ENCODE measurements at places on chromosomes 4 and X.

GRCh38 chr4:55547466-55547770 lies 709 bp upstream of the CLOCK start:
- DNase-seq: peak; percentile 41

DNA sequence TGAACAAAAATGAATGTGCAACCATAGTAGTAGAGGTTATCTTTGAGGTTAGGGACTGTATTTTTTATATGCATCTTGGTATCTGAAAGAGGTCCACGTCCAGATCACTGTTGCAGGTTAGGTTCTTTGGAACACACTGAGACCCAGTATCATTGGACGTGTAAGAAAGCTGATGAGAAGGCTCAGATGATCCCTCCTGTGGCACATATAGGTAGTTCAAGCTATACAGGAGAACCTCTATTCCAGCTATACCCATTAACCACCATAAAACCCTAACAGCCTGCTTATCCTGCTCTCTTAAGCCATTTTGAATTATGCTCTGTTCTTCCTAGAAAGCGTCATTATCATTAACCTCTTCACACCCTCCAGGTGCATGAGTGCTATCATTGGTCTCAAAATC lies 930.7 kb upstream of the HS3ST1 start:
- no peak for DNase-seq

GRCh38 chrX:13936521-13937225 lies 93.0 kb downstream of the GEMIN8 start:
- no peak for DNase-seq

DNA sequence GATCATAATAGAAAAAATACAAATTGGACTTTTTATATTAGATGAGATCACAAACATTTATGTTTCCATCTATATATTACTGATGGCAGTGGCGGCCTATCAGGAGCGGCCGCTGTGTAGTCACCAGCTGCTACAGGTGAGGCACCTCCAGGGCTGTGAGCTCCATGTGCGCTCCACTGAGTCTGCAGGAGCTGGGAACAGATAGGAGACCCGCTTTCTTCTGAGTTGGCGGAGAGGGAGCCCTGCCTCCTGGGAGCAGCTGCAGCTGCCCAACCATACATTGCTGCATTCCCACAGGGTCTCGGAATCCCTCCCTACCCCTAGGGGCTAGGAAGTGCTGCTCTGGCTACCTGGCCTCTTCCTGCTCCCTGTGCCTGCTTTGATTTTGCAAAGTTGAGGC lies 812.9 kb downstream of the PDHA2 start:
- DNase-seq: no peak

- no peak for DNase-seq
These were observed 47.7 kb downstream of the HMGB3 start for GRCh38 chrX:151030845-151031244.

- DNase-seq: no peak
These were observed 5.3 kb upstream of the PDLIM3 start for GRCh38 chr4:185540487-185541120.

DNA sequence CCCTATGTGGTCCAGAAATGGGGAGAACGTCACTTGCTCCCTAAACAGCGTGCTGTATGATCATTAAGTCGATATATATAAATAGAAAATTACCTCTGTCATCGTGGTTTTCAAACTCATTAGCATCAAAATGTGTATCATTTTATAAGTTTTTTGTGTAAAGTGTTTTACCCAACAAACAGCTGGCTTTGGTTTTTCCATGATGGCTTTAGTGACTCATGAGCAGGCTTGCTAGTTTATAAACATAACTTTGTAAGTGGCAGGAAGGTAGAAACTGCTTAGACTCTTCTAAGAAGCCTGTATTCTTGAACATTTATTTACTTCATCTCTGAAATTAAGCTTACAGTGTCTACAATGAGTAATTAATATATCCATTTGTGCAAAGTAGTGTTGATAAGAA lies 108.4 kb upstream of the DIPK2B start:
- DNase-seq: no peak

GRCh38 chr4:101348995-101349800 lies 1.9 kb upstream of the PPP3CA start:
- DNase-seq: peak; percentile 57

DNA sequence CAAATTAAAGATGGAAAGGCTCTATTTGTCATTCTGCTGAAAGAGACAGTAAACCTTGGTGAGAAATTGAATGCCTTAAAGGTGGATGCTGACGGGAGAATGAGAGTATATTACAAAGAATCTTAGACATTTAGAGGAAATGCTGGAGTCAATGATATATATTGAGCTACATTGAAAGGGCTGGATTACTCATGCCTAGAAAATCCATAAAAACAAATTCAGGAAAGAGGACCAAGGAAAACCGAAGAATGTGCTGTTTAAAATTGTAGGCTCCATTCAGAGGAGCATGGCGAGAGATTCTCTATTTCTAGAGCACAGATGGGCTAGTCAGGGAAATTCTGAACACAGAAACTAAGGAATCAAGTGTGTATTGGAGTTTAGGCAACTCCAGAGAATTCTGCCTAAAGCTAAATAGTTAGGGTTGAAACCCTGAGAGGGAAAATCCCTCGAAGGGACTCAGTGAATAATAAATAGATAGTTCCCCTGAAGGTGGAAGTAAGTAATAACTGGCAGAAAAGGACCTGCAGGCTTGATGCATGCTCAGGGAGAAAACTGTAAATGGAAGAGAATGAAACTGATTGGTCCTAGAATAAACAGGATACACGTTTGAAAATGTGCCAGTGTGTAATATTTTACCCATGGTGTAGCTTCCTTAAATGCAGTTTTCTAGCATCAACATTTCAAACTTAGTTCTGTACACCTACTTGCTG lies 1532.4 kb upstream of the TENM3 start:
- DNase-seq: no peak

DNA sequence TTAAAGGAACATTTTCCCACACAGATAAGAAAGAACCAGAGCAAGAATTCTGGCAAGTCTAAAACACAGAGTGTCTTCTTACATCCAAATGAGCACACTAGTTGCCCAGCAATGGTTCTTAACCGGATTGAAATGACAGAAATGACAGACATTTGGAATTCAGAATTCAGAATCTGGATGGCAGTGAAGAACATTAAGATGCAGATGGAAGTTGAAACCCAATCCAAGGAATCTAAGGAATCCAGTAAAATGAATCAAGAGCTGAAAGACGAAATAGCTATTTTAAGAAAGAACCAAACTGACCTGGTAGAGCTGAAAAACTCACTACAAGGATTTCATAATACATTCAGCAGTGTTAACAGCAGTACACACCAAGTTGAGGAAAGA lies 21.5 kb downstream of the ANAPC10 start:
- DNase-seq: no peak

DNA sequence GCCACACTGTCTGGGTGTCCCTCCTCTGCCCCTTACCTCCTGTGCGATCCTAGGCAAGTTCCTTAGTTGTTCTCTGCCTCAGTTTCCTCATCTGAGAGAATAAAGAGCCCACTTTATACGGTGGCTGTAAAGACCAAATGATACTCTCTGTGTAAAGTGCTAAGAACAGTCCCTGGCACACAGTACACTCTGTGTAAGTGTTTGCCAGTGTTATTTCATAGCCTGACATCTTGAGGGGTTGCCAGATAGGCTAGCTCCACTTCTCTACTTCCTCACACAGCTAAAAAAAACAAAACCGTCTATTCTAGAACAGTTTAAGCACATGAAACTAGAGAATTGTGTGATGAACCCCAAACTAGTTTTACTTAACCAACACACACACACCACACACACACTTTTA lies 17.1 kb downstream of the SPON2 start:
- no peak for DNase-seq

DNA sequence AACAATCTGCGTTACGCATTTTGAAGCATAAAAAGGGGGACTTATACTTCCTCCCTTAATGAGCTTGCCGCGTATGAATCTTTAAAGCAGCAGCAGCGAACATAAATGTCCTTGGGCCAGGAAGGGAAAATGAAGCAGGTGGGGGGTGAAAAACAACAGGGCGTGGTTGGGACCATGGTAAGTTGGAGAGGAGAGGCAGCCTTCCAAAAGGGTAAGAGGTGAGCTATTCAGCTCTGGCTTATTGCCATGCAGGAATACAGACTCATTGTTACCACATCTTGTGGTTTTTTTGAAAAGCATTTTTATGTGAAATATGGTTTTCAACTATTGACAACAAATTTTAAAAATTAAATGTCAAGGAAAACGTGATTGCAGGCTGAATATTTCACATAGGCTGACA lies 710.7 kb upstream of the FAM241A start:
- DNase-seq: peak; percentile 3

Data from NCI-H1105 treated with DMSO at 0.1 percent for 48 hours (cell line).